AG04450 (cell line): ENCODE measurements at places on chromosomes 12 and 14. TPM values are rescaled to one million over a fixed set of nuclear protein-coding genes. Genes with fewer than 3 reads are reported as not detected.

RFX4 gene
- not detected in 2 replicates for polyA plus RNA-seq

DNA sequence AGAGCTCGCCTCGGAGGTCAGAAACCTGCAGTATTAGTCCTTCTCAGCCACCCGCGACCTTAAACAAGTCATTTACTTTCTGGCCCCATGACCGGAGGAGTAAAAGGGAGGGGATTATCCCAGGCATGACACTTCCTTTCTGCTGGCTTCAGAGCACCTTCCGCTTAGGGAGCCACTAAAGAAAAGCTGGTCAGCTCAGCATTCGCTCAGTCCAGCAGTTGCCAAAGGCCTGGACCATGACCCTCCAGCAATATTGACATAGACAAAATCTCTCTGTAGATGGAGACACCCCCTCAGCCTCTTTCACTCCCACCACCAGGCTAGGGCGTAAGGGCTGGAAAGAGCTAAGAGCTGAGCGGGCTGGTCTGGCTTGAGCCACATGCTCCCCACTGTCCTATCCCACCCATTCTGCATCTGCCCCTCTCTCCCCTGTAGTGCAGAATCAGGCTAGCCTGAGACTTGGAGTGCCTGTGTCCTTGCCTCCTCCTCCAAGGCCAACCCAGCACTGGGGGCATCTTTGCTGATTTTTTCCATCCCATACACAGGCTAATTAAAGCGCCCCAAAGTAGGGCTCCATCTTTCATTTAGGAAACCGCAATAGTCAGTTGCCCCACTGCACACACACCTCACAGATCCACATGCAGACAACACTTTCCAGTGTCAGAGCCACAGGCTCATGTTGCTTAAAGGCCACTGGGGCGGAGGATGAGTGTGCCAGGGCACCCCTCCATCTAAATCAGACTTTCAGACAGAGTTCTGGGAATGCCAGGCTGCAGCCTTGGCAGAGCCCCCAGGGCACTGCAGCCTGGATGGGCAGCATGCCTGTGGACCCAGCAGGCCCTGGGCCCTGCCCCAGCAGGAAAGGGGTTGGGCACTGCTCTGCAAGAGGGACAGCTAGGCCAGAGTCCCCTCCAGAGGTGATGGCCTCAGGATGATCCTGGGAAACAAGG is 4.0 kb upstream of the CPNE6 start:
- DNase-seq, result no peak

DNA sequence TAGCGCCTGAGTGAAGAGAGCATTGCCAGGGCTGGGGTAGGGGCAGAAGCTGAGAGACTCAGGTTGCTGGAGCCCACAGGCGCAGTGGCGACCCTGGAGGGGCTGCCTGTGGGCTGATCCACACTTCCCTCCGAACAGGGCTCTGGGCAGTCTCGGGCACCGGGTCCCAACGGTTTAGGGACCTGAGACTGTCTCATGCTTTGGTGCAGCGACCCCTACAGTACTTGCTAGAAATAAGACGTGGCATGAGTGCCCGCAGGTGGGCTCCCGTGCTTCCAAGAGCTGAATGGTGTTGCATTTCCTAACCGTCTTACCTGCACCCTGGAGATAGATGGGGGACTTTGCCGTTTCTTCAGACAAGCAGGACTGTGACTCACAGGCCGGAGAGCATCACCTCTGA is 57.4 kb downstream of the AACS start:
- no peak for DNase-seq

DNA sequence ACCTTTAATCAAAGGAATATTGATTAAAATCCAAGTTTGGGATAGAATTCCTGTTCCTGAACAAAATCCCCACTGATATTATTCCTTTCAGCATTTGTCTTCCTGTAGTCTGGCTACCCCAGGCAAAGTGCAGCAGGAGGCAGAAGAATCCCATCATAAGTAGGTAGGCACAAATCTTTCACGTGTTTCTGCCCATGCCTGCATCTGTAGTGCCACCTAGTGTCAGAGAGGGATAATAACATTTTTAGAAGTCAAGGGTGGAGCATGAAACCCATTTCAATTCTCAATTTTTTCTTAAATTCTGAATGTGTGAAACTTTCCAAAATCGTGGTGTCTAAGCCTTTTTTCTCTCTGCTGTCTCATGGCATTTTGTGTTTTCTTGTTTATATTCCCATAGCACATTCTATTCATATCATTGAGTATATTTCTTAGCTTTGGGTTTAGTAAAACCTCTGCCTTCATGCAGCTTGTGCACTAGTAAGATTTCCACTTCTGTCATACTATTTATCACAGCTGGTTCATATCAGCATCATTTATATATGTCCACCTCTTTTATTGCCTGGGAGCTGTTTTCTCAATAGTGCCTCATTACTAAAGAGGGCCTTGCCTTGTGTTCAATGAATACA is 47.8 kb upstream of the RERG start:
- peak; percentile 23 for DNase-seq

TAS2R9 gene
- not detected in 2 replicates for polyA plus RNA-seq
